ENCODE measurements at places on chromosomes 12 and 14.

- no peak for DNase-seq
Observed at GRCh38 chr14:74591394-74591793, 20.6 kb downstream of the LTBP2 start.

- DNase-seq = peak; percentile 18
Observed at GRCh38 chr12:14239350-14239934, 126.0 kb upstream of the ATF7IP start.

GRCh38 chr12:107545737-107546353 is 139.8 kb upstream of the PWP1 start:
- no peak for DNase-seq

DNA sequence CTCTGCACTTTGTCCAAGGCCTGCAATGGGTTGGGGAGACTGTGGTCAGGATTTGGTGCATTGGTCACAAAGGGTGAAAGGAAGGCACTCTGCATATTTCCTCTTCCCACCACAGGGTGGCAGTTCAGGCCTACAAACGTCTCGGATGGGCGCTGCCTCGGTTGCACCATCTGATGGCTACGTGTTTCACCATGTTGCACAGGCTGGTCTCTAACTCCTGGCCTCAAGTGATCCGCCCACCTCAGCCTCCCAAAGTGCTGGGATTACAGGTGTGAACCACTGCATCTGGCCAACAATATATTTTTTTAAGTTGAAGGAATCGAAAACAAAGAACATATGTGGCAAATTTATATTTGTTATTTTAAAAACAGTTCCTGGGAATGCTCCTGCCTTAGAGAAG is 35.1 kb downstream of the TMBIM6 start:
- DNase-seq = peak; percentile 14

GRCh38 chr12:47819896-47820630 is at the start of gene HDAC7:
HDAC7 (minus strand) TSS chr12:47819903; CDS start chr12:47819785, 118 bp downstream.
- DNase-seq = no peak

- no peak for DNase-seq
Observed at GRCh38 chr12:98653866-98654493, 8.9 kb downstream of the APAF1 start.

GRCh38 chr14:35347323-35348043 is 55.3 kb downstream of the PSMA6 start:
- DNase-seq = no peak

DNA sequence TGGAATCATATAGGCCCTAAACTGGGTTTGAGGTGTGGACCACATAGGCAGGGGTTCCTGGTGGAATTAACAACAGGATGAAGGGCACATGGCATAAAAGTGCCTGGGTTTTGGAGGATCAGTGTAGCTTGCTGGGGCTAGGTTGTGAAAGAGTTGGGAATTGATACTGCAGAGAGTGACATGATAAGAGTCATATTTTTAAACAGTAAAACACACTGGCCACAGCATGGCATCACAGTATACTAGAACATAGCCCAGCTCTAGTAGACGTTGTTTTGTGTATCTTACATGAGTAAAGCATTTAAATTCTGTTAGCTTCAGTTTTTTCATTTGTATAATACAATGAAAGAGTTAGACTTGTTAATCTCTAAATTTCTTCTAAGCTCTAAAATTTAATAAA is 102.0 kb downstream of the POLR3B start:
- no peak for DNase-seq

DNA sequence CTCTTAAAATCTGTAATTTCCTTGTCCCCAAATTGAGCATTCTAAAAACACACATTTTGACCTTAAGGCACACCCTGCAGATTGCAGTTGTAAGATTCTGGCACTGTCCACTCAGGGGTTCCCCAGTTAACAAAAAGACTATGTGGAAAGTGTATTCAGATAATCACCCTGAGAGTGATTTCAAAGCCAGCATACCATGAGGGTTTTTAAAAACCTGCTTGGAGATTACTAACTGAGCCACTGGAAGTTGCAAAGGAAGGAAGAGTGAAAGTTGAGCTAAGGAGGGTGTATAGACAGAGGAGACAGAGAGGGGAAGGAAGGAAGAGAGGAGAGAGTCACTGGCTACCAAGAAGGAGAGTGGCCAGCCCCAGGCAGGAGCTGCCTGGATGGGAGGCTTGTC is 82.6 kb downstream of the EML1 start:
- DNase-seq = no peak

- no peak for DNase-seq
Observed at GRCh38 chr14:50350975-50351374, 38.9 kb downstream of the DMAC2L start.

DNA sequence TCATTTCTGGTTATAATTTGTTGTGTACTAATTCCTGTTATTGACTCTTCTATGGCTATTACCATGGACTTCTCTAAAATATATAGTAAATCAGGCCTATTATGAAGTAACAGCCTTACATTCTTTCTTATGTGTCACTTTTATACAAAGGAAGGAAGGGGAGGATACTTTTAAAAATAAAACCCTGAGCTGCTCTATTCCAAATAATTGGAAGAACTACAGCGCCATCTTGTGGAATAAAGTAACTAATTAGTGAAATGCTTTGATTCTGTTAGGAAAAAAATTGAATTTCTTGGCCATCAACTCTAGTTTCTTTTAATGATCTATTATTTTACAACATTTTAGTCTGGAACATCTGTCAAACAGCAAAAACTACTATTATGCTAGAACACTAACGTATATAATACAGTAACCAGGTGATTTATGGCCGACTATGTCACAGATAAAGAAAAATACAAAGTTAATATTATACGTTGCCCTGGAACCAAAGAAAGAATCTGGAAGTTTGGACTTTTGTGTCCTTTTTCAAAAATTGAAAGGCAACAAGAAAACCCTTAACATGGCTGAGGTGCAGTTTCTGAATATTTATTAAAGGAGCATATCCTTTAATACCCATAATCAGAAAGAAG is 55.0 kb upstream of the NELL2 start:
- DNase-seq = no peak

DNA sequence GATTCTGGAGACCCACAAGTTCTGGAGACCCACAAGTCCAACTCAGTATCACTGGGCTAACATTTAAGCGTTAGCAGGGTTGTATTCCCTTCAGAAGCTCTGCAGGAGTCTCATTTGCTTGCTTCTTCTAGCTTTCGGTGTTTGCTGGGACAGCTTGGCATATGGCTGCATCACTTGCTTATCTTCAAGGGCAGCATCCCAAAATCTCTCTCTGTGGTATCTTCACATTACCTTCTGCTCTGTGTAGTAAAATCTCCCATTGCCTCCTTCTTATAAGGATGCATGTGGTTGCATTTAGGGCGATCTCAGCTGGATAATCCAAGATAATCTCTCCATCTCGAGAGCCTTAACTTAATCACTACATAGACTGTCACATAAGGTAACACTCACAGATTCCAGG is 7.3 kb upstream of the CNTN1 start:
- DNase-seq = no peak

- no peak for DNase-seq
Observed at GRCh38 chr12:65203376-65203775, 34.0 kb downstream of the LEMD3 start.

DNA sequence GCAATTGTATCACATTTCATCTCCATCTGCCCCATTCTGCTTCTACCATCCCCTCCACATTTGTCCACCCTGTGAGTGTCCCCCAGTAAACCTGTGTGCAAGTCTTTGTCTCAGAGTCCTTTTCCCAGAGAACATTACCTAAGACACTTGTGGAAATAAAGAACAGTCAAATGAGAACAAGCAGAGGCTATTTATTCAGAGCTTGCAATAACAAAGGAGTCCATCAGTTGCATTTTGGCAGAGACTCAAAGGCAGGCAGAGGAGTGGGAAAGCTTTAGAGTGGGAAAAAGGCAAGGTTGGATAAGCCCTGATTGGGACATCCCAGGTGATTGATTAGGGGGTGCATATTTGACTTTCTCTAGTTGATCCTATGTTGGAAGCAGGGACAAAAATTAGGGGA is 18.2 kb upstream of the PPFIBP1 start:
- DNase-seq = no peak

- DNase-seq = no peak
Observed at GRCh38 chr12:53564278-53564677, 57.0 kb upstream of the NPFF start.

DNA sequence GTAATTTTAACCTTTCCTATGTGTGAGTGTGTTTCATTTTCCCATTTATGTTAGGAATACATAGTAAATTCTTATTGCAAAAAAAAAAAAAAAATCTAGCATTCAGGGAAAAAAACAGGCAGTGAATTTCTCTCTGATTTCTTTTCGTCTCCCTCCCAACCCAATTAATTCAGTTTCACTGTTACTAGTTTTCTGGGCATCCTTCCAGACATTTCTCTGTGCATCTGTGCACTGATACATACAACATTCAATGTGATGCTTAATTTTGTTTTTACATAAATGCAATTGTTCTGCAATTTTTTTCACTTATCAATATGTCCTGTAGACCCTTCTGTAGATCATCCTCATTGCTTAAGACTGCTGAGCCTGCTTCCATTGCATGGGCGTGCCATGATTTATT is 694.3 kb upstream of the TBX3 start:
- DNase-seq = no peak

- no peak for DNase-seq
Observed at GRCh38 chr12:65911321-65911720, 87.0 kb downstream of the HMGA2 start.

- no peak for DNase-seq
Observed at GRCh38 chr14:56829151-56829550, 18.9 kb upstream of the OTX2 start.

DNA sequence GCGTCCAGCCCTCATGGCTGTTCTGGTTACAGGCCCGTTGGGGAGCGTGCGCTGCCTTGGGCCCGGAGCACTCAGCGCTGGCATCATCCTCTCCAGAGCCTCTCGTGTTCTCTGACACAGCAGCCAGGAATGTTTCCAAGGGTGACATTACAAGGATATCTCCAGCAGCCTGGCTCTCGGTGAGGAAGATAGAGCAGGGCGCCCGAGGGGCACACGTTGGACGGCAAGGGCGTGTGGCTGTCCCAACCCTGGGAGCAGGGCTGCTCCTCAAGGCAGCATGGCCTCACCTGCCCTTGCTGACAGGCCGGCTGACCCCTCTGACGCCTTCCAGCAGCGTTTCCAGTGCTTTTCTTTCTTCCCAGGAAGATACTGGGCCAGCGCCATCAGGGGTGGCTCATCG is 14.4 kb downstream of the LRCOL1 start:
- no peak for DNase-seq

DNA sequence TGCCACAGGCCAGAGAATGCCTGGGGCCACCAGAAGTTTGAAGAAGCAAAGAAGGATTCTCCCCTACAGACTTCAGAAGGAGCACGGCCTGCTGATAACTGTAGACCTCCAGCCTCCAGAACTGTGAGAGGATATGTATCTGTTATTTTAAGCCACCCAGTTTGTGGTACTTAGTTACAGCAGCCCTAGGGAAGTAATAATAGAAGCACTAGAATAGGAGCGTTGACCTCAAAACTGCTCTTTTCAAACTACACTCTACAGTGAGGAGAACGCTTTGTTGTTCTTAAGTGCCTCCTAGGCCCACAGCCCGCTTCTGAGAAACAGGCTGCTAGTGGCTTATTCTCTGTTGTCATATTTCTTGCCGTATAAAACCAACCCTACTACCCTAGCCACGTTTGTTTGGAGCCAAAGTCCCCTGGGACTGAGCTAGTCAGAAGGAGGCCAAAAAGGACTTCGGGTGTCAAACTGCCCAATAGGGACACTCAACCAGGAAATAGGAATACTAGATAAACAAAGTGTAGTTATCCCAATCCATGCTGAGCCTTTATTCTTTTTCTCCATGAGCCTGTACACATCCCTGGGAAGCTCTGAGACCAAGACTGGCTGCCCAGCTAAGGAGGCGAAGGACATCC is 38.5 kb upstream of the FRS2 start:
- DNase-seq = no peak

DNA sequence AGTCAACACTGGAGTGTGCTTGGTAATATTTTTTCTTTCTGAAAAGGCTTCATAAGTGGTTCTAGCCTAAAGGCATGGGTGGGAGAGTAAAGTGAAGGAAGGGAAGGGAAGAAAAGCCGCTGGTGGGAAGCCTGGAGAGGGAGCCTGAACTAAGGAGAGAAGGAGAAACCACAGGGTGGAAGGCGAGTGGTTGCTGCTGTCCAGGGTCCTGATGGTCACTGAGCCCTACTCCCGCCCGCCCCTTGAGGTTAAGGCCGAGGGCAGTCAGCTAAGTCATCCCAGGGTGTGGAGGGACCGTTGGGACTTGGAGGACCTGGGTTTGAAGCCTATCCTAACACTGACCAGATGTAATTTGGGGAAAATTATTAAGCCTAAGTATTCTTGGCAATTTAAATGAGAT is 189.1 kb downstream of the PIWIL1 start:
- DNase-seq = no peak

DNA sequence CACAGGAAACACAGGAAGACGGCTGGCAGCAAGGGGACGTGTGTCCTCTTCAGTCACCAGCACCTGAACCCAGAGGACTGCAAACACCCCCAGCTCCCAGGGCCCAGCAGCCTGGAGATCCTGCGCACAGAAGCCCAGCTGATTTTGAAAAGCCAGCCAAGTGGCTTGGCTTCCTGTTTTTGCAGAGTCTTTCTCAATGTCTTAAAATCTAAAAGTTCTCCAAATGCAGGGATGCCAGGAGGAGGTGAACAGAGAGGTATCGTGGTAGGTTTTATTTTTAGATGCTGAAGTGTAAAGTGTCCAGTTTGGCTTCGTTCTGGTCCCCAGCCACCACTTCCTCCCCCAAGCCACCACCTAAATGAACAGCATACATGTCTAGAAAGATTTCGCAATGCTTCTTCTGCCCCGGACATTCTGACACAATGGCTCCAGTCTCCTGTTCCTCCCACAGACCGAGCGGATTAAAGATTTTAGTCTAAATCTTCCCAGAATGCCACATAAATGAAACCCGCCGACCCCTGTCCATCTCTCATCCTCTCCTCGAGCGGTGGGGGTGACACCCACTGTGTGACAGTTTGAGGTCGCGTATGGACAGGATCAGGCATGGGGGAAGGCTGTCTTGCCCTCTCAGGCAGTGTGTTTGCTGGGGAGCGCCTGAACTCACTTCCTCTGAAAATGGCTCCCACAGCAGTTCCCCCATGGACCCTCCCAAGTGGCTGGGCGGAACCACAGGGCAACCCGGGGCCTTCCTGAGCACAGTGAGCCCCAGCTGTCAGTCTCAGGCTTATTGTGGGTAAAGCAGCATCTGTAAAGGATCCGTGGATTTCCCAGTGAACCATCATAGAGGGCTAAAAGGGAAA is 41.6 kb downstream of the ITPK1 start:
- DNase-seq = no peak

- no peak for DNase-seq
Observed at GRCh38 chr12:105455261-105455660, 124.8 kb downstream of the C12orf75 start.

GRCh38 chr12:30754383-30754749 is 385 bp downstream of the CAPRIN2 start:
- no peak for DNase-seq
